ENCODE measurements at places on chromosomes 7 and 10. TPM values are rescaled to one million over a fixed set of nuclear protein-coding genes. Genes with fewer than 3 reads are reported as not detected.

DNA sequence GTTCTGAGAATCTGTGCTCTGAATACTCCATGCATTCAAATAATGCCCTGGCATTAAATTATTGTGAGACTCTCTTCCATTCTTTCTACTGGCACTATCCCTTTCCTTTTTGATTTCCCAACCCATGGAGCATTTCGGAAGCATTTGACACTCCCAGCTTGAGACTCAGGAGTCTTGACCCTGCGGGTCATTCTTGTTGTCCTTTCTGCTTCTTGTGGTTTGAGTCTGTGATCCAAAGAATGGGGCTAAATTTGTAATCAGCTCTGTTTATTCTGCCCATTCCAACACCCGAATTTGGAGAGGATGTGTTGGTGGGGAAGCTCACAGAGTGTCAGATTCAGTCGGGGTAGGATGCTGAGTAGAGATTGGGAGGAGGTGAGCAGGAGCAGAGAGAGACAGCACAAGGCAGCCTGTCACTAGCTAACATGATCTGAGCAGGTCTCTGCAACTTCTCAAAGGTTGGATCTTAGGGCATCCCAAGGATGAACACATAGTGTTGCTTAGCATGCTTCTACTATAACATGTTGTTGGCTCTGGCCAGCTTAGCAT is 80.4 kb upstream of the BMPER start:
- no peak overlapping the region for H3K27ac ChIP-seq
- DNase-seq: no peak
- no peaks in the 10 kb centered on the region for H3K4me1 ChIP-seq
- no peaks in the 10 kb centered on the region for H3K27me3 ChIP-seq
- H3K4me3 ChIP-seq: no peak overlapping the region

DNA sequence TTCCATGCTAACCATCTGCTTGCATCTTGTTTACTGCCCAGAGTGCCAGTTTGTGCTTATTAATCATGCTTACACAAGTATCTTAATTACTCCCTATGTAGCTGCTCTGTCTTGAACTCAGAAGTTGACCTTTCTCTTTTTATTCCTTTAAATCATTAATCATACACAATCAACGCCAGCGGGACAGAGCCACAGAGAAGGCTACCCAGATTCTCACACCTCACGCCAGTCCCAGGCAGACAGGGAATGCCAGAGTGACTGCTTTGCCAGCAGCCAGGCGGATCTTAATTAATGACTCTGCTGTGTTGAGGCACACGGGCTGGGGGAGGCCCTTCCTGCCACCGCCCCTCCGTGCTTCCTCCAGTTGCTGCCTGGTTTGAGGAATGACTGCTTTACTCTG is 229.4 kb downstream of the LRMDA start:
- H3K36me3 ChIP-seq: no peaks in the 10 kb centered on the region
- no peaks in the 10 kb centered on the region for H3K27me3 ChIP-seq
- peak; percentile 77 for DNase-seq

- peaks cover 82% of the 10 kb centered on the region for H3K27me3 ChIP-seq
- H3K4me3 ChIP-seq: no peak overlapping the region
- no peaks in the 10 kb centered on the region for H3K36me3 ChIP-seq
- no peaks in the 10 kb centered on the region for H3K4me1 ChIP-seq
- no peak overlapping the region for H3K27ac ChIP-seq
- DNase-seq: peak; percentile 65
Measured at GRCh38 chr7:155466814-155467733, 9.1 kb downstream of the EN2 start.

Gene ADAM22
- 7.9 TPM for total RNA-seq

Gene WNT16
- total RNA-seq: not detected

GRCh38 chr7:121163699-121164098 is 165.1 kb upstream of the WNT16 start:
- no peaks in the 10 kb centered on the region for H3K27me3 ChIP-seq
- H3K4me3 ChIP-seq: no peak overlapping the region
- H3K36me3 ChIP-seq: no peaks in the 10 kb centered on the region
- H3K27ac ChIP-seq: no peak overlapping the region
- H3K4me1 ChIP-seq: no peaks in the 10 kb centered on the region

- peaks cover 2% of the 10 kb centered on the region for H3K36me3 ChIP-seq
- no peak overlapping the region for H3K4me3 ChIP-seq
- peak; percentile 70 for DNase-seq
Measured at GRCh38 chr7:774161-775109, 47.4 kb upstream of the PRKAR1B start.

- H3K36me3 ChIP-seq: no peaks in the 10 kb centered on the region
- no peak overlapping the region for H3K4me3 ChIP-seq
- H3K27me3 ChIP-seq: no peaks in the 10 kb centered on the region
- no peak for DNase-seq
- H3K4me1 ChIP-seq: no peaks in the 10 kb centered on the region
- H3K27ac ChIP-seq: no peak overlapping the region
Measured at GRCh38 chr7:116322541-116322940, 112.2 kb downstream of the TES start.

Gene PON3
- total RNA-seq: 1.6 TPM

Gene ACHE
- total RNA-seq: 3.6 TPM

- H3K27me3 ChIP-seq: no peaks in the 10 kb centered on the region
- DNase-seq: no peak
- no peaks in the 10 kb centered on the region for H3K36me3 ChIP-seq
- peaks cover 13% of the 10 kb centered on the region for H3K4me1 ChIP-seq
- H3K27ac ChIP-seq: no peak overlapping the region
- no peak overlapping the region for H3K4me3 ChIP-seq
Measured at GRCh38 chr10:101686133-101686925, 8.6 kb downstream of the FBXW4 start.

DNA sequence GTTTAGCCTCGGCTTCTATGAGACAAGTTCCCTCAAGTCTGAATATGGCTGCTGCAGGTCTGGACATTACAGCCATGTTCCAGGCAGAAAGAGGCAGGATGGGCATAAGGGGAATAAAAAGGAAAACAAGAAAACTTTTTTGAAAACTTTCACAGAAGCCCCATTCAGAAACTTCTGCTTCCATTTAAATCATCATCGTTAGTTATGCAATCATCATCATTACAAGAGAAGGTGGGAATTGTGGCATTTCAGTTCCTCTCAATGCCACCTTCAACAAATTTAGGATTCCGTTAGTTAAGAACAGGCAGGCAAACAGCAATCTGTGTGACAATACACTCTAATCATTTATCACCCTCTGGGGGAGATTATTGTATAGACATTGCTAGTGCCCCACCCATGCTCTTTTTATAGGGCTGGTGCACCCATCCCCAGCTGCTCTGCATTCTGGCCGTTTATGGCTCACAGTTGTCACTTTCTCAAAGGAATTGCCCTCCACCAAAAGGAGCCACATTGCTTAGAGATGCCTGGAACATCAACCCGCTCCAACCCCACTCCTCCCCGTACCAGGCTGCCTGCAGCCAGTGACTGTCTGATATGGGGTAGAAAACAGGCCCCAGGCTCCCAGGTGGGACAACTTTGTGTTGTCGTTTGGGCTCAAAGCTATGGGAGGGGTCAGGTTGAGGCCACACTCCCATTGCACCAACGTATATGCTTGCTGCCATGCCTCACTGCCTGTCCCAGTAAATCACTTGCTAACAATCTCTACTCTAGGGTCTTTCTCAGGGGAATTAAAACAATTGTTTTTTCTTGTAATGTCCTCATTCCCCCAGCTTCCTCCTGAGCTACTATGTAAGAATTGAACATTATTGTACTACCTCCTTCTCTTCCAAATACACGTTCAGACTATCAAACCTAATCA is 24.2 kb downstream of the ITGB8 start:
- no peaks in the 10 kb centered on the region for H3K27me3 ChIP-seq
- no peak overlapping the region for H3K27ac ChIP-seq
- no peaks in the 10 kb centered on the region for H3K4me1 ChIP-seq
- DNase-seq: peak; percentile 45
- no peak overlapping the region for H3K4me3 ChIP-seq
- no peaks in the 10 kb centered on the region for H3K36me3 ChIP-seq

DNA sequence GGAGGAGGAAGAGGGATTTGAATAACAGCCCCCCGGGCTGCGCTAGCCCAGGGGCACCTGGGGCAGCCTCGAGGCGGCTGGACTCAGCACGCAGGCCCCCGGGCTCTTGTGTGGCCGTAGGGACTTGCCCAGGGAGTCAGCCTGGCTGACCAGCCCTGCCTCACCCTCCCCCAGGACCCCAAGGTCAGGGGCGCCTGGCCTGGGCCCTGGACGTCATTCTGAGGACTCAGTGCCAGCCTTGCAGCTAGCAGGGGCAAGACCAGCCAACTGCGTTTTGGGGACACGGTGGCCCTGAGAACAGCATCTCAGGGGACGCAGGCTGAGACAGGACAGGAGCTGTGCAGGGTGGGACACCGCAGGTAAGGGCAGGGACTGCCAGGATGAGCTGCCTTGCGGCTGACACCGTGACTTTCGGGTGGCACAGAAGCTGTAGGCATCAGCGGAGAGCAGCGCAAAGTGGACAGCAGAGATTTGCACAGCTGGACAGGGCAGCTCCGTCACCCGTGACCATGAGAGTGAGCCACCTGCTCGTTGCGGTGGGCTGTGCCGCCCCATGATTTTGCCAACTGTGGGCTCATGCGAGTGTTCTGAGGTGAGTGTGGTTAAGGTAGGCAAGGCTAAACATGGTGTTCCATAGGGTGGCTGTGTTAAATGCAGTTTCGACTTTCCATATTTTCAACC is 48.1 kb upstream of the UBE3C start:
- no peak overlapping the region for H3K4me3 ChIP-seq
- H3K27ac ChIP-seq: no peak overlapping the region
- no peaks in the 10 kb centered on the region for H3K4me1 ChIP-seq

DNA sequence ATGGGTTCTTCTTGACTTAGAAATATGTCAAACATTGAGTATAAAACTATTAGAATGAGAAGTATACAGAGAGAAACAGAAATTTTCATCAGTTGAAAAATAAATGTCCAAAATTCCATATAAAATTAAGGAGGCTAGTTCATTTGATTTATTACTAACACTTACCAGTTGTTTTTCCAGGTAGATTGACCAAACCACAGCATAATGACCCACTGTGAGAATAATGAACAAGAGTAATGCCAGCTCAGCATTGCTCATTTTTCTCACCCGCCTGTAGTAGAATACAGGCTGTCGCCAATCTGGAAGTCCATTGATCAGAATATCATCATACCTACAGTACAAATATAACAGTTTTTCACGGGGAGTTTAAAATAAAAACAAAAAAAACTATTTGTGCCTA is 82.9 kb downstream of the DNAJC1 start:
- no peaks in the 10 kb centered on the region for H3K36me3 ChIP-seq
- DNase-seq: no peak
- no peaks in the 10 kb centered on the region for H3K27me3 ChIP-seq

Gene FKBP9
- 109 TPM for total RNA-seq

DNA sequence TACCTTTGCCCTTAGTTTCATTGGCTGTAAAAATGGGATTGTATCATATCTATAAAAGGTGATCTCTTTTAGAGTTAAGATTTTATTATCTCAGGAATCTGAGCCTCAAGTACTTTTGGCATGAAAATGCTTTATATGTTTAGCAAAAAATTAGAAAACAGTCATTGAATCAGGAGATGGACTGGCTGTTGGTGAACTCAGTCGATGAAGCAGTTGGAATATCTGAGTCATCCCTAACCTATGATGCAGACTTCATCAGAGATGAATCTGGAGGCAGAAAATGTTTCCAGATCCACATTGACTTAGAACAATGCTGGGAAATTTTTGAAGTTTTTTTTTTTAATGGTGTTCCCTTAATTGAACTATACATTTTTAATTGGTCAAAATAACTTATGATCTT is 228.5 kb downstream of the SLC25A13 start:
- no peaks in the 10 kb centered on the region for H3K36me3 ChIP-seq
- no peaks in the 10 kb centered on the region for H3K4me1 ChIP-seq
- no peak overlapping the region for H3K4me3 ChIP-seq
- DNase-seq: no peak
- H3K27me3 ChIP-seq: no peaks in the 10 kb centered on the region
- H3K27ac ChIP-seq: no peak overlapping the region

Gene SLC29A4
- 3.4 TPM for total RNA-seq

- H3K4me1 ChIP-seq: peaks cover 5% of the 10 kb centered on the region
- no peak overlapping the region for H3K4me3 ChIP-seq
- no peak overlapping the region for H3K27ac ChIP-seq
- peak; percentile 89 for DNase-seq
Measured at GRCh38 chr10:132492323-132493025, 45.1 kb upstream of the INPP5A start.

DNA sequence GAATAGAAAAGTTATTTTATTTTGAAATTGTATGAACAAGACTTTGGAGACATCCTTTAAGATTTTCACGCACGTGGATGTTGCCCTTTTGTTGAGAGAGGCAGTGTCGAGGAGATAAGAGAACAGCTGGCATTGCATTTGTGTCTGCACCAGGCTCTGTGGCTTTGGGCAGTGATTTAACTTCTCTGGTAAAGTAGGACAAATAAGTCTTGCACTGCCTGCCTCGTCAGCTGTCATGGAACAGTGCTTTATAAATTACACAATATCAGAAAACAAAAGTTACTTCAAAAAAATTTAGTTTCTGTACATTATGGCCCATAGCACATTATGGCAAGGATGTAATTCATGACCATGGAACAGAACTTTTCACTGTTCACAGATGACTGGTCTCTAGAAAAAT is 20.1 kb downstream of the SNX10 start:
- H3K36me3 ChIP-seq: no peaks in the 10 kb centered on the region
- H3K27me3 ChIP-seq: no peaks in the 10 kb centered on the region
- H3K27ac ChIP-seq: no peak overlapping the region
- H3K4me3 ChIP-seq: no peak overlapping the region

Gene LRRC18
- total RNA-seq: not detected

DNA sequence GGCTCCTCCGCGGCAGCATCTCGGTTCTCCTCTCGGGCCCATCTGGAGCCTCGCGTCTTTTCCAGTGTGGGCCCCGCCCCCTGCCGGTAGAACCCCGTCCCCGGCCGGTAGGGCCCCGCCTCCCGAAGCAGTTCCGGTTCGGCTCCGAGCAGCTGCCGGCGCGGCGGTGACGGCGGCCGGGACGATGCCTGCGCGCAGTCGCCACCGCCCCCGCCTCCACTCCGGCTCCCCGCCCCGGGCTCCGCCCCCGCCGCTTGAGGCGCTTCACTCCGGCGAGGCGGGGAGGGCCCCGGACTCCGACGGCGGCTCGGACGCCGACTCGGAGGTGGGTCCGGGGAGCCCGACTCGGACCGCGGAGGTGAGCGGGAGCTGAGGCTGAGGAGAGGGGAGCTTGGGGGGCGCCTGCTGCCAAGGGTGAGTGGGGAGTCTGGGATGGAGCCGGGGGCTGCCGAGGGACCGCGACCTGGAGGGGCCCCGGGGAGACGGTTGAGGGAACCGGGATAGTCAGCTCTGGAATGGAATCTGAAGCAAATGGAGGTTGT is at the start of gene SAMD8:
TSS of gene SAMD8 (plus strand) at position 292 of the 542 bp plus-strand sequence. CDS start 38,873 bp downstream, outside the sequence.
- peak; percentile 98 for DNase-seq
- no peaks in the 10 kb centered on the region for H3K4me1 ChIP-seq
- no peaks in the 10 kb centered on the region for H3K27me3 ChIP-seq
- no peaks in the 10 kb centered on the region for H3K36me3 ChIP-seq
- H3K27ac ChIP-seq: peak within 1 kb of the TSS; percentile 99

- H3K36me3 ChIP-seq: no peaks in the 10 kb centered on the region
- H3K27ac ChIP-seq: no peak overlapping the region
- DNase-seq: peak; percentile 52
- no peaks in the 10 kb centered on the region for H3K27me3 ChIP-seq
Measured at GRCh38 chr7:1818575-1819258, 148.6 kb downstream of the ELFN1 start.

Gene AKR1C4
- not detected for total RNA-seq

- H3K4me1 ChIP-seq: no peaks in the 10 kb centered on the region
- H3K4me3 ChIP-seq: no peak overlapping the region
- H3K27me3 ChIP-seq: no peaks in the 10 kb centered on the region
Measured at GRCh38 chr10:13961097-13961496, 369.6 kb downstream of the FRMD4A start.
